ENCODE measurements at places on chromosomes 1 and 21.

DNA sequence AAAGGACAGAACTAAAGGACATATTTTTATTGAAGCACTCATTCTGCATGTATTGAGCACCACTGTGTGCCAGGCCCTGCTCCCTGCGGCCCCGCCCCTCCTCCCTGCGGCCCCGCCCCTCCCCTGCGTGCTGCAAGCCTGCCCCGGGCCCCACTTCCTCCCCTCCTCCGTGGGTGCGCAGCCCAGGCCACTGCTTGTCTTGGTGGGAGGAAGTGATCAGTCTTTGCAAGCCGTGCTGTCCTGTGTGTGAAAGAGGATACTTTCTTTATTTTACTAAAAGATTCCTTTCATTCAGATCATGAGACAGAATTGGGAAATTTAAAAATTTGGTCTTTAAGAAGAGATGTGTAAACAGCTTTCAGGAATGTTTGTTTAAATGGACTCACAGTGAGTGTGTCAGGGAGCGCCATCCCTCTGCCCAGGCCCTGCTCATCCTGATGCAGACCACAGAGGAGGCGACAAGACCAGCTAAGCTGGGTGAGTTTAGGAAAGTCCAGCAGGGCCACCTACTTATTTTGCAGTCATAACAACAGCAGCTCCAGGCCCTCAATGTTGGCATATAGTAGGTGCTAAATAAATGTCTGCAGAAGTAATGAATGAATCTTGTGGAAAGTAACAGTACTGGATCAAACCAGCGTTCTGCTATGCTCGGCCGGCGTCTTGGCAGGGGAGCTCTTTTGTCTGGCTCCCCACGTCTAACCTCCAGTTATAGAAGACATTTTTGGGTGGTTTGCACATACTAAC lies 88.3 kb upstream of the SELENON start:
- no peak for DNase-seq

DNA sequence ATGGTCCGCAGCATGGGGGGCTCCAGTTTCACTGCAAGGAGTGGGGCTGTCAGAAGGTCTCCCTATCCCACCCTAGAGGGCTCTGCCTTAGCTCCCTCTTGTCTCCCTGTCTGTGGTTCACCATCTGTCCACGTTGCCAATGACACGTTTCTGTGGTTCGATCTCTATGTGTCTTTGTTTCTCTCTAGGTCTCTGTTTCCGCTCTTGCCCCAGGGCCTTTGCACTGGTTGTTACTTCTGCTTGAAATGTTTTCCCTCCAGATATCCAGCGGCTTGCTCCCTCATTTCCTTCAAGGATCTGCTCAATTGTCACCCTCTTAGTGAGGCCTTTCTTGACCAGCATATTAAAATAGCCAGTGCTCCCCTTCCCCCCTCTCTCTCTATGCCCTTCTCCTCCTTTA lies 8.5 kb upstream of the MRPS15 start:
- DNase-seq: no peak

GRCh38 chr1:160078512-160079195 lies 2.7 kb upstream of the KCNJ9 start:
- no peak for DNase-seq

DNA sequence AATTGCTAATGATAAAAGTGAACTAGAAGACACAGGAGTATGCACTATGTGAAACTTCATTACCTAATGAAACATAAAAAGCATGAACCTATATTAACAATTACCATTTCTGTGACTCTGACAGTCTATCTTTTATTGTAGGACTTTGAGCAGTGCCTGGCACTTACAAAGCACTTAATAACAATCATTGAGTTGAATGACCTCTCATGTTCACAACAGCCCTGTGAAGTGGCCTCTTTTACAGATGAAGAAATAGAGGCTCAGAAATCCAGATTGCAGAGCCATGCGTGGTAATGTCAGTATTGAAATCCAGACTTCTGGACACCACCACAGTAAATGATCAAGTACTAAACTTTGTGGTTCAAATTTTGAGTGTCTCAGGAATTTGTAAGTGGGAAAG lies 326.4 kb downstream of the NTNG1 start:
- DNase-seq: no peak

GRCh38 chr1:4702464-4702863 lies 48.1 kb downstream of the AJAP1 start:
- DNase-seq: no peak

DNA sequence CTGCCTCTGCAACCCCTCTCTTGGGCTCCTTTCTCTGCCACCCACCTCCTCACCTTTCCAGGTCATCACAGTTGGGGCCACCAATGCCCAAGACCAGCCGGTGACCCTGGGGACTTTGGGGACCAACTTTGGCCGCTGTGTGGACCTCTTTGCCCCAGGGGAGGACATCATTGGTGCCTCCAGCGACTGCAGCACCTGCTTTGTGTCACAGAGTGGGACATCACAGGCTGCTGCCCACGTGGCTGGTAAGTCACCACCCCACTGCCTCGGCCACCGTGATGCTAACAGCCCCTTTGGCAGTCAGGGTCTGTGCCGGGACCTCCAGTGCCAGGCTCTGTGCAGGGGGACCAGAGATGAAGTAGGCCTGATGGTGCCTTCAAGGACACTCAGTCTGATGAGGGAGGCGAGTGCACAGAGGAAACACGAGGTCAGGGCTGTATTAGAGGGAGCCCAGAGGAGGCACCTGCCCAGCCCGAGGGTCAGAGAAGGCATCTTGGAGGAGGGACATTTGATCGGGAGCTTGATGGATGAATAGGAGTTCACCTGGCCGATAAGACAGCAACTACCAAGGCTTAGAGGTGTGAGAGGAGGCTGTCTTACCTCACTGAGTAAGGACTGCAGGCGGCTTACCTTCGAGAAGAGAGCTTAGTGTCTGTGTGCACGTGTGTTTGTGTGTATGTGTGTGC lies 18.1 kb downstream of the PCSK9 start:
- no peak for DNase-seq

DNA sequence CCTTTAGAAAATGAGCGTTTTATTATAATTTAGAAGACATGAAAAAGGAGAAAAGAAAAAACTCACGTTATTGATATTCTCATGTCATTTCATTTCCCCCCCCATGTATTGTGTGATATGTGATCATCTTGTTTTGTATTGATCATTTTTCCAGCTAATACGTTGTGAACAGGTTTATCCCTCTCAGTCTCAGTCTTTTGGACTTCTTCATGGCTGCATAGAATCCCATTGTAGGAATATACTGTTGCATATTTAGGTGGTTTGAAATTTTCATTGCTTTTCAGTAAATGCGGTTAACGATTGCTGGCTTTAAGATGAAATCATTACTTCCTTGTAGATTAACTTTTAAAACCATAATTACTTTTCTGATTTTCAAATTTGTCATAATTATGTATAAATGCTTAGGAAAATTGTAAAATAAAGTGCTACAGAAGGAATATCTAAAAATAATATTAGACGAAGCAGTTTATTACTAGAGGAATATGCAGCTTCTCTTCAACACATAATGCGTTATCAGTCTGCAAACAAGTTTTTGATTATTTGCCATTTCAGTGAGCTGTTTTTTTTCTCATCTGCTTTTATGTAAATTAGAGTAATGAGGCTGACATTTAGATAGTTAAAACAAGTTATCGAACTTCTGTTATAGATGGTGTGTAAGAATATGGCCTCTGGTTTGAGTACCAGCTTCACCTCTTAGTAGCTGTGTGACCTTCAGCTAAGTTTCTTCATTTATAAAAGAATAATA lies 1.8 kb downstream of the SON start:
- DNase-seq: no peak

DNA sequence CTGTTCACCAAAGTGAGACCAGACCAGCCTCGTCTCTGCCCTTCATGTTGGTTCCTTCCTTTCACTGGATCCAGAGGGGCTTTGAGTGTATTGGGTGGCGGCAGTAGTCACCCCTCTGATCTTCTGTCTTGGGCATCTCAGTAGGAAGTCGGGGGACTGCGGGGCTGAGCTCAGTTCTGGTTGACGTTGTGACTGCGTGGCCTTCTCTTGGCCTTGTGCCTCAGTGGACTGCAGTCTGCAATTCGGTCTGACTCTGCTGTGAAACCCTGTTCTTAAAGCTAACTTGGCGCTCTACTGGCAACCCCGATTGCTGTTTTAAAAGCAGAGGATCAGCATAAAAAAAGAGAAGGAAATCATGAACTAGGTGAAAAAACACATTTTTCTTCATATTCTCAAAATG lies 56.7 kb downstream of the SLC37A1 start:
- no peak for DNase-seq

Data from cerebellum (tissue), 4 donors.